ENCODE measurements at places on chromosomes 4 and X.

DNA sequence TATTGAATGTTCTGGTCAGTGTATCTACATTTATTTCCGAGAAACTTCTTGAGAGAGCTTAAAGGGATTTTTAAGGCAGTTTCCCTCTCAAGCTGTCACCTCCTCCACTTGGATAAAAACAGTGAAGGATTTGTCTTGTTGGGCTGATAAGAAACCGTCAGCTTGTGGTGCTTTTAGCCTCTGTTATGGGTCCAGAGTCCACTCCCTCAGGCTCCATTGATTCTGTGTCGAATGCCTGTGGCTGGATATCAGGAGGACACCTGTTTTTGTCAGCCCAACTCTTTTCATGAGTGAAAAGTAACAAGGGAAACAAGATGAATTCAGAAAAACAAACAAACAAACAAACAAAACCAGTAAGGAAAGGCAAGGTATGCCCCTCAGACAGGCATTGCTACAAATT, 12.4 kb downstream of the CLCN4 start:
- no peak for DNase-seq

GRCh38 chrX:154374313-154375155, at the start of gene FLNA:
Gene FLNA (minus strand): TSS chrX:154374634. CDS start chrX:154371245, 3,389 bp downstream.
- DNase-seq = no peak

DNA sequence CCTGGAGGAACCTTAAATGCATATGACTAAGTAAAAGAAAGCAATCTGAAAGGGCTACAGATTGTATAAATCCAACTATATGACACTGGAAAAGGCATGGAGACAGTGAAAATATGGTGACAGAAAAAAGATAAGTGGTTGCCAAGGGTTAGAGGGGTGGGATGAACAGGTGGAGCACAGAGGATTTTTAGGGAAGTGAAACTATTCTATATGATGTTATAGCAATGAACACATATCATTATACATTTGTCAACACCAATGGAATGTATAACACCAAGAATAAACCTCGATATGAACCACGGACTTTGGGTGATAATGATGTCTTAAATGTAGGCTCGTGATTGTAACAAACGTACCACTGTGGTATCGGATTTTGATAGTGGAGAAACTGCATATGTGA, 40.7 kb downstream of the NPY5R start:
- no peak for DNase-seq

GRCh38 chr4:11496351-11496829, 67.7 kb upstream of the HS3ST1 start:
- no peak for DNase-seq

DNA sequence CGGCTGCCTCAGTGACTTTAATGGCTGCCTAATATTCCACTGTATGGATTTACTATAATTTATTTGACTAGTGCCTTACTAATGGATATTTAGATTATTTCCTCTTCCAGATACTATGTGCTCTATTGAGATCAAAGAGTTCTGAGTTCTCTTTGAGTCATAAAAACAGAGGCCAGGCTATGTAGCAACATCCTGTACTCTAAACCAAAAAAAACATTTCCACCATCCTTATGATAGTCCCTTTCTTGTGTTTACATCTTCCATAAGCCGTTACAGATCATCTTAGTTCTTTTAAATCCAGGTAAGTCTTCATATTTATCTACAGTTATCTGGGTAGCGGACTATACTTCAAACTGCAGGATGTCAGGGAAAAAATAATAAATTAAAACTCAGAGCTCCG, 56.6 kb upstream of the TMEM184C start:
- DNase-seq = no peak

GRCh38 chrX:19904778-19905367, 17.5 kb upstream of the SH3KBP1 start:
- peak; percentile 32 for DNase-seq

- no peak for DNase-seq
Observed at GRCh38 chr4:24599275-24599674, 14.9 kb upstream of the DHX15 start.

DNA sequence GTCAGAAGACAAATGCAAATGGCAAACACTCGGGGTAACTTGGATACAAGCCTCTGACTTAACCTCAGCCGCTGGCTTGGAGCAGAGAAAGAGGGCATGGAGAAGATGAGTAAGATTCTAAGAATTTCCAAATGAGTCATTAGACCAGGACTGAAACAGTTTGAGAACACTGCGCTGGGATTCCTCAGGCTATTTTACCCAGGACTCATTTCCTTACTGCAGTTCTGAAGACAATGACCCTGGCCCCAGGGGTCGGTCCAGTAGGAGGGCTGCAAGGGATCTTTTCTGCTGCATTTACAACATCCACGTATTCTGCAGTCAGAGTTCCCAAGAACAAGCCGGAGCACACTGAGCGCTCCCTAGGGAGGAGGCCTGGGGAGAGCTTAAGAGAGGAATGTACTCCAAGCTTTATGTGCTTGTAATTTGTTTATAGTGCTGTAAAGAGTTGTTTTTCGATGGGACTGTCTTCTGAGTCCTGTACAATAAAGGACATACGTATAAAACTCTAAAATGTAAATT, 27.3 kb upstream of the SORBS2 start:
- no peak for DNase-seq

GRCh38 chr4:5800496-5800895, 89.5 kb downstream of the EVC start:
- no peak for DNase-seq

- no peak for DNase-seq
Observed at GRCh38 chr4:139642364-139642763, 23.3 kb upstream of the MGST2 start.

GRCh38 chrX:153492543-153492942, 2.2 kb upstream of the BGN start:
- DNase-seq = no peak

DNA sequence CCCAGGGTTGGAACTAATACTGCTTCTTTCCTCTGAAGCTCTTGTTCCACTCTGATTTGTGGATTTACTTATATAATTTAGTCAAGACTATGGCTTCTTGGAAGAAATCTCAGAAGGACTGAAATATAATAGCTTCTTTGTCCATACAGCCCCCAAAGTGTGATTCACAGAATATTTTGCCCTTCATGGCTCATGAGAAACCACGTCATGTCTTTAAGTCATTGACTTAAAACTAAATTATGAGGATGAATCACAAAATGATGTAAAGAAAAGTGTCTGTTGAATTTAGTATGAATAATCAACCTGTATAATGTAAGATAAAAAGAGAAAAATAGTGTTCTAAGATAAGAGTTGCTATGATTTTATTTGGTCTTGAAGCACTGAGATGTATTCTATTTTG, 43.3 kb upstream of the AGA start:
- no peak for DNase-seq

DNA sequence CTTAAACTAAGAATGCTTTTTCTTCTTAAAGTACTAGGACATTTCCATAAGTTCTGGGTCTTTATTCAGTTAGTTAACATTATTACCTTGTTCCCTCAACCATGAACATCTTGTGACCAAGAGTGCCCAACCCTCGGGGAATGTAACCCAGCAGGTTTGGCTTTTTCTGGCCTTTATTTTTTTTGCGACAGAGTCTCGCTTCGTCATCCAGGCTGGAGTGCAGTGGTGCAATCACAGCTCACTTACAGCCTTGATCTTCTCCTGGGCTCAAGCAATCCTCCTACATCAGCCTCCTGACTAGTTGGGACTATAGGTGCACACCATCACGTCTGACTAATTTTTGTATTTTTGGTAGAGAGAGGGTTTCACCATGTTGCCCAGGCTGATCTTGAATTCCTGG, 65.1 kb downstream of the USP11 start:
- no peak for DNase-seq

- no peak for DNase-seq
Observed at GRCh38 chrX:22424919-22425318, 152.2 kb downstream of the CBLL2 start.
